Inflammatory macrophage treated with lipopolysaccharide for 1 hour (primary cell): ENCODE measurements at places on chromosomes 3 and 15.

GRCh38 chr3:44326019-44326418 is 12.5 kb upstream of the TCAIM start:
- DNase-seq = no peak

DNA sequence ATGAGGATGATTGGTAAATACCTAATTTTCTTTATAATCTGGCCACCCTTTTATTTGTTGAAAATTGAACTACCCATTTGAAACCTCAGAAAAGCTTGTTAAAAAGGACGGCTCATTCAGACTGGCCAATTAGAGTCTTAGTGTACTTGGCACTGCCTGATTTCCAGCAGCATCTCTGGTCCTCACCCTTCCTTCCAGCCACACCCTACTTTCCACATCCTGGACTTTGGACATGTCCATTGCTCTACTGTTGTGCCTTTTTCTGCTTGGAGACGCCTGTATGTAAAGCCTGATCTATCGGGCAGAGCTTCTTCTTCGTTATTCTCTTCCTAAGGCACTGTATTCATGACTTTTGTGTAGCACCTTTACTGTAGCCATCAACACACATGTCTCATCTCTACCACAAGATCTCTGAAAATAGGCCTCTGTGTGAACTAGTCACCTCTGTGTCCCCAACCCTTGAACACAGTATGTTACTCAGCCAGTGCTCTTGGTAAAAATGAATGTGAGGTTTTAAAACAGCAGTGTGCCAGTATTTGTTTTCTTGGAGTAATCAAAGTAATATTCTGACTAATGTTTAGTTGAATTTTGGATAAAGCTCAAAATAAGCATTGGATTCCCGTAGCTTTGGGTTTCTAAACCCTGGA is 6.8 kb downstream of the RBM5 start:
- DNase-seq = no peak

- no peak for DNase-seq
Measured at GRCh38 chr3:29614954-29615353, 334.1 kb downstream of the RBMS3 start.

DNA sequence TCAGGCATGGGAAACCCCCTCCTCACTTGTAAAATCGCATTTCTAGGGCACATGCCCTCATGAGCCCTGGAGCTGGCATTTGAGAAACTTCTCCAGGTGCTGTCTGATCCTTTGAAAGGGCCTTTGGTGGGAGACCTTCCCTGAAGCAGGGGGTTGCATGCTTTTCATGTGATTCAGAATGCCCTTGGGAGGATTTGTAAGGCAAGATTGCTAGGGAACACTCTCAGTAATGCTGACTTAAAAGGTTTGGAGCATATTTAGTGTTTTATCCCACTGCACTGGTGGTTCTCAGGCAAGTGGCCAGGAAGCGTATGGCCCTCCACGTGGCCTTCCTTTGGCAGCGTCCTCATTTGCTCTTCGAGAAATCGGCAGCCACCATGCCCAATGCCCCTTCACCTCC is 164.1 kb downstream of the ARRDC4 start:
- DNase-seq = no peak

DNA sequence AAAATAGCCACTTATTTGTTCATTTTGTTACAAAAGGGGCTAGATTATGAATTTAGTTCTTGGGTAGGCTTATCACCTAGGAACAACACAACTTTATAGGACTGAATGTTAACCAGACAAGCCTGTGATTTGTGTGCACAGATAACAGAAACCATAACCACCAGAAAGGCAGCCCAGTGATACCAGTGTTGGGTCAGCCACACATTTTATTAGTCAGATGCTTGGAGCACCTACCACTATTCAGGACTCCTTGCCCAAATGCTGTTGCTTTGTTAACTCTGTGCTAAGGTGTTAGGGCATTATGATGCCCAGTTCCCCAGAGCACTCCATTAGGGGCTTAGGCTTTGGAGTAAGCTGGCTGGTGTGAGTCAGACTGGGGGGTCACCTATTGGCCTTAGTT is 22.5 kb downstream of the PLCL2 start:
- no peak for DNase-seq
